ENCODE measurements at places on chromosomes 11 and 22.

GRCh38 chr22:46087816-46088277 lies 62.5 kb upstream of the PPARA start:
- DNase-seq = no peak

GRCh38 chr22:31288496-31289240 lies 3.6 kb downstream of the PIK3IP1 start:
- DNase-seq = no peak

DNA sequence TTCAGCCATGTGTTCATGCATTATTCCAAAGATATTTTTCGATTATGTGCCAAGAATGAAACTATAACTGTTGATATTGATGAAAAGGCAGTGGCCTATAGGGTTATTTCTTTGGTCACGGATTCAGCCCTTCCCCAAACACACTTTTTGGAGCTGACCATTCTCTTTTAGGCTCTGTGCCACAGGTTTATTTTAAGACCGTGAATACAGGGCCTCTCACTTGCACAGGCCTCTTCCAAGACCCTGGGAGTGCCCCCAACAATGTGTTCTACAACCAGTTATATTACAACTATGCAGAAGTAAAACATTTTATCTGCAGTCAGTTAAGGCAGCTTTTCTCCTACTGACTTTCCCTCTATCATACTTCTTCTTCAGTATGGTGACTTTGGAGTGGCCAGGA lies 104.6 kb downstream of the ALX4 start:
- DNase-seq = no peak

DNA sequence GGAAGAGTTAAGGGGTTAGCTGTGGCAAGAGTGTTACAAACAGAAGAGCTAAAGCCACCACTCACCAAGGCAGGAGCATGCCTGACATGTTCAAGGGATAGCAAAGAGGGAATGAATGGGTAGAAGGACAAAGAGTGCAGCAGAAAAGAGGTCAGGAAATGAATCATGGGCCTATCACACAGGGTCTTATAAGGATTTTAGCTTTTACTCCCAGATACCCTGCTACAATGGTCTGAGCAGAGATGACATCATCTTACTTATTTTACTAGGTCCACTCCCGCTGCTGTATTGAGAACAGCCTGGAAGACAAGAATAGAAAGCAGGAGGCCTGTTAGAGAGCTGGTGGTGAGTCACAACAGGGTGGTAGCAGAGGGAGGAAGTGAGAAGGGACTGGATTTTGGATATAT lies 9.8 kb downstream of the TRAF6 start:
- DNase-seq = no peak

DNA sequence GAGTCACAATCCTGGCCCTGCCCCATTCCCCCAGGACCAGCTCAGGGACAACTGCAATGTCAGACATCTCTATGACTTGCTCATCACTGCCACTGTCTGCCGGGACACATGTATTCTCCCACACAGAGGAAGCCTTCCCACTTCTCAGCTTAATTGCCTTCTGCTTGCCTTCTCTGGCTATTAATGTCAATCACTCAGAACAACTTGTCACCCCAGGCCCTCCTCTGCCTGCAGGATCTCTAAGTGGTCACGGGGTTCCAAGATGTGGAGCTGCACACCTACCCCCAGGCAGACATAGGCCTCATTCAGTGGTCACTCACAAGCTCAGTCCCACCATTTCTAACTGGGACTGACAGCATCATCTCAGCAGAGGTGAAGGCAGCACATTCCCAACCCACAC lies 15.1 kb downstream of the PLEKHA7 start:
- no peak for DNase-seq

- no peak for DNase-seq
These were observed 229.0 kb downstream of the BLID start for GRCh38 chr11:121886996-121887395.

- no peak for DNase-seq
These were observed 361.5 kb upstream of the LARGE1 start for GRCh38 chr22:34281738-34282137.

GRCh38 chr22:19143967-19144400 lies 467 bp downstream of the ESS2 start:
- no peak for DNase-seq

DNA sequence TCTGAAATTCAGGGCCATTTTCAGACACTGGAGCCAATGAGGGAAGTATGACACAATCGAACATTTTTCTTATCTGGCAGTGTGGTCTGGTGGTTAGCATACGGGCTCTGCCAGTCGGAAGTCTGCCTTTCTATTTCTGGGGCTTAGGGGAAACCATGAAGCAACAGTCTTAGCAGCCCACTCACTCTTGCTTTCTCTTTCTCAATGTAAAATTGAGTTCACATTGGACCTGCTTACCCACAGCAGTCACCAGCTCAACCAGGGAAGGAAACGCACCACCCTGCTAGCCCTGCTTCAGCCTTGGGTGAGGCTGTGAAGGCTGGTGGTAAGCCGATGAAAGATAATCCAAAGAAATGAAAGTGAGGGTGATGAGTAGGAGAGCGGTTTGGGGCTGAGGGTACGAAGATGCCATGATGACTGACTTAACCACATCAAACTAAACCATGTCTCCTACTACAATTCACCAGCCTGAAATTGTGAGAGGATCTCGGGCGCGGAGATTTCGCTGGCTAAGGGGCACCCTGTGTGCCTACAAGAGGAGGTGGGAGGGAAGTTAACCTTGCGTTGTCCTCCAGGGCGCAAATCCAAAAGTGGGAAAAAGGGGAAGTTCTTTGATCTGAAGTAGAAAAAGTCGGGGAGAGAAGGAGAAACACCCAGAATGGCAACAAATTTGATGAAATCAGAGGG lies 2.0 kb upstream of the LMO2 start:
- DNase-seq = no peak

- no peak for DNase-seq
These were observed 1197.5 kb upstream of the TENM4 start for GRCh38 chr11:80638296-80638695.

DNA sequence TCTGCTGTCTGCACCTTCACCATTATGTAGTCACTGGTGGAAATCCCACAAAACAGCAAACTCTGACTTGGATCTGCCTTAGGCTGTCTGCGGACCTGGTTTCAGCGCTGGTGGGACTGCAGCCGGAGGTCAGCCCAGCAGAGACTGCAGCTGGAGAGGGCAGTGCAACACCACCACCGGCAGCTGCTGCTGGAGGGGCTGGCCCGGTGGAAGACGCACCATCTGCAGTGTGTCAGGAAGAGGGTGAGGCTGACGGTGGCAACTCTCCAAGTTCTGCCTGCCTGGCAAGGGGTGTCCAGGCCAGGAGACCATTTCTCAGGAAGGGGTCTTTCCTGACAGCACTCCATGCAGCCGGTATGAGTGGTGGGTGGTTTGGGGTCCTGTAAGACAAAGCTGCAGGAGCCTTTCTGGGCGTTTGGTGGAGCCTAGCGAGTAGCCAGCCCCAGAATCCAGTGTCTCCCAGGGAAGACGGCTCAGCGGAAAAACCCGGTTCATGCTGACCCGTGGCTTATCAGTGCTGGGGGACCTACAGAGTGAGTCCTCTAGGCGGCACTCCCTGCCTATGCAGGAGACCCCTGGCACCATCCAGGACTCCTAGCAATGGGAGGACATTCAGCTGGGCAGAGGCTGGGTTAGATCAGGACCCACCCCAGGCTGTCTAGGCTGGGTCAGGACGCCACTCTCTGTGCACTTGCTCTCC lies 50.8 kb downstream of the PISD start:
- DNase-seq = no peak

DNA sequence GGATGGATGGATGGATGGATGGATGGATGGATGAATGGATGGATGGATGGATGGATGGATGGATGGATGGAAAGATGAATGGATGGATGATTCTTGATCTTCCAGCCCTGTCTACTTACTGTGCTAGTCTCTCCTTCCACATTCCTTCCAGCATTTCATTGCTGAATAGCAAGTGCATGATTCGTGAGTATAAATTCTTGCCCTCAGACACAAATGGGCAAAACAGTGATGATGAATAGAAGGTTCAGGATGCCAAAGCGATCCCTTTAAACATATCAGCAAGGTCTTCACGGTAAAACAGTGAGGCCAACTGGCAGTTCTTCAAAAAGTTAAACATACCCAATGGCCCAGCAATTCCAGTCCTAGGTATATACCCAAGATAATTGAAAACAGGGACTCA lies 400.2 kb downstream of the MN1 start:
- DNase-seq = no peak

DNA sequence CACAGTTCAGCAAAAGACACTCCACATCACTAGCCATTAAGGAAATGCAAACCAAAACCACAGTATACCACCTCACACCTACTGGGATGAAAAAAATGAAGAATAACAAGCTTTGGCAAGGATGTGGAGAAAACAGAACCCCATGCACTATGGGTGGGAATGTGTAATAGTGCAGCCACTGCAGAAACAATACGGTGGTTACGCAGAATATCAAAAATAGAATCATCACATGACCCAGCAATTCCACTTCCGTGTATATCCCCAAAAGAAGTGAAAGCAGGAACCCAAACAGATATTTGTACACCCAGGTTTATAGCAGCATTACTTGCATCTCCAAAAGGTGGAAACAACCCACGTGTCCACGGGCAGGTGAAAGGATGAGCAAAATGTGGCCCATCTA lies 20.8 kb downstream of the CARS1 start:
- DNase-seq = no peak

- DNase-seq = no peak
These were observed 21.2 kb downstream of the CSF2RB start for GRCh38 chr22:36934418-36935312.

- no peak for DNase-seq
These were observed 280.5 kb upstream of the NARS2 start for GRCh38 chr11:78855116-78855515.

DNA sequence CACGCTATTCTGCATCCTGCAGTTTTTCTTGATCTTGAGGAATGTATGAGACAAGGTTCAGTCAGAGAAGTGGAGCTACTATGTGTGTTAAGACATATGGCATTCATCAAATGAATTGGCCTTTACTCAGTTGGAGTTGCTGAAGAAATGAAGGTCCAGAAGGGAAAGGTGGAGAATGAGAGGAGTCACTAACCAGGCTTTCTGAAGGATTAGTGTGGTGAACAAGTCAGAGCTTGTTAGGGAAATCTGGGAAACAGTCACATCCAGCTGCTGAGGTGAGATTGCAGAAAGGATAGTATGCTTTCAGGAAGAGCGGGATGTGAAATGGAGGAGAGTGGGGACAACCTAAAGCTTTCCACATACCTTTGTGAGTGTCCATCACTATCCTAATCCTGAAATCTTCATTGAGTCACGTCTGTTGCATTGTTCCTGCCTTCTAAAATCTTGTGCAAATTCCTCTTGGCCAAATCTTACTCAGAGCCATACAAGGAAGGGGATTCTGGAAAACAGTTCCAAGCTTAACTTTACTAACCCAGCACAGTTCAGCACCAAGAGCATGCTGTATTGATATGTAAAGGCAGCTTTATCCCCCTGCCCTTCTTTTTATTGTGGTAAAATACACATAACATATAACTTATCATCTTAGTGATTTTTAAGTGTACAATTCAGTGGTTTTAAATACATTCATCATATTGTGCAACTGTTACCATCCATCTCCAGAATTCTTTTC lies 11.4 kb upstream of the PITPNB start:
- DNase-seq = no peak

Data from NCI-H2029 treated with DMSO at 0.1 percent for 48 hours (cell line).